ENCODE measurements at places on chromosomes 5 and 9. TPM values are rescaled to one million over a fixed set of nuclear protein-coding genes. Genes with fewer than 3 reads are reported as not detected.

DNA sequence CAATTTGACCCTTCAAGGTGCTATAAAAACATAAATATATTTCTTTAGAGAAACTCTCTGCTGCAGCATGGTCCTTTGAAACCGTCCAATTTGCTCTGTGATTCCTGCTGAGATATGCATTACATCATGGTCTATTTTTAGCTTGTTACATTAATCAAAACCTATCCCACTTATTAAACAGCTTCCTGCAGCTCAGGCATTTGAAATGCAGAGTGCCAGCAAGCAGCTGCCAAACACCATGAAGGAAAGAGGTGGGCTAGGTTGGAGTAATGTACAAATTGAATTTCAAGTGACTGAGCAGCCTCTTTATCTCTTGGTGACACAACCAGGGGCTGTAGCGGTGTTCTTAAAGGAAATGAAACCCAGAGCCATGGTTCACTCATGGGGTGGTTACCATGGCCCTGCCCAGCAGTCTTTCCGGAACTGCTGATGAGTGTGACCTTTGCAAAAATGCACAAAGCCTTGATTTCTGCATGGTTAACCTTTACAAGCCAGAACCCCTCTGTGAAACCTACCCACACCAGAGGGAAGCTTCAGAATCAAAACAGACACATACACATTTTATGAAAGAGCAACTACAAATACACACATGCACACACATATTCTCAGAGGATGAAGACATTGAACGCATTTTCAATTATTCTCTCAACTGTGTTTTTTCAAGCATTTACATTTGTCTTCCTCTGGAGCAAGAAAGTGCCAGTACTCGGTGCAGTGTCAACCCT is 155.8 kb upstream of the ZNF608 start:
- no peak overlapping the region for H3K27ac ChIP-seq
- no peaks in the 10 kb centered on the region for H3K36me3 ChIP-seq
- H3K27me3 ChIP-seq: no peaks in the 10 kb centered on the region
- DNase-seq: no peak

DNA sequence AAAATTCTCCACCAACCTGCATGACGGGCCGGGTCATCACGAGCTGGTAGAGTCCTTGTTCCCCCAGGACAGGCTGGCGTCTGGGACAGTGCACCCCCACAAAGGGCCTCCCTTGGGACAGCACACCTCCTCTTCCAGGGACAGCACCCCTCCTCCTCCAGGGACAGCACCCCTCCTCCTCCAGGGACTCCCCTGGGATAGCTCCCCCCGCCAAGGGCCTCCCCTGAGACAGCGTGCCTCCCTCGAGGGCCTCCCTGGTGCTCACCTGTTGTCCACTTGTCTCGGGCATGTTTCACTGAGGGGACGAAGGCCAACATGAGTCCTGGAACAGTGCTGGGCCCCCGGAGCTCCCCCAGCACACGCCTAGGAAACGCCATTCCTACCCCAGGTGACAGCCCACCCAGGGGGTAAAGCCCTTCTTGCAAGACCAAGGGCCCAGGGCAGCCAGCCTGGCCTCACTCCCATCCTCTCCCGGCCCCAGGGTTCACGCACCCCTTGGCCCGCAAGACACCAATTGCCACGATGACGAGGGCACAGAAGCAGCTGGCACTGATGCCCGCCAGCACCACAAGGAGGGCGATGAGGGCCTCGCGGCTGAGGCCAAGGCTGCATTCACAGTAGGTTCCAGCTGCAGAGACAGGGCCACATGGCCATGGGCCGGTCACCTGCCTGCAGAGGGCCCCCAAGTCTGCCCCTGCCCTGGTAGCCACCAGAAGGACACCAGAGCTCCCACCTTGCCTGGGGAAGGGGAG is 531 bp downstream of the TMEM210 start:
- H3K27ac ChIP-seq: peak overlapping the region; percentile 81
- no peak overlapping the region for H3K4me3 ChIP-seq
- no peaks in the 10 kb centered on the region for H3K36me3 ChIP-seq
- H3K4me1 ChIP-seq: peaks cover 40% of the 10 kb centered on the region
- no peak for DNase-seq
- H3K27me3 ChIP-seq: peaks cover 20% of the 10 kb centered on the region

DNA sequence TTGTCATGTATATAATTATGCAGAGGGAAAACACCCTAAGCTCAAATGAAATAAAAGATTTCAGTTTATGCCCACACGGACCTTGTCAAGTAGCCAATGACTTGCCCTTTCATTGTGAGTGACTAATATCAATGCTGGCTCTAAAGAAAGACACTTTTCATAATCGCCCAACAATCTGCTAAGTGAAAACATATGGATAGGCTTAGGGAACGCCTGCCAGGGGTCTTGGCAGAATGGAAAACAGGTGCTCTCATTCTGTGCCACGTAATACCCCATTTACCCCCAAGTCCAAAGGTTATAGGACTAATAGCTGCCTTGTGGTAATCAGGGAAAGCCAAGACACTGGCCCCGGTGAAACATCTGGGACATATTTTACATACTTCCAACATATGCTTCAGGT is 157.7 kb downstream of the SLF1 start:
- H3K27me3 ChIP-seq: no peaks in the 10 kb centered on the region
- no peak overlapping the region for H3K27ac ChIP-seq
- no peak for DNase-seq
- H3K4me3 ChIP-seq: no peak overlapping the region
- no peaks in the 10 kb centered on the region for H3K4me1 ChIP-seq

GRCh38 chr9:69357821-69358220 is 32.8 kb downstream of the ENTREP1 start:
- no peak overlapping the region for H3K4me3 ChIP-seq
- H3K36me3 ChIP-seq: no peaks in the 10 kb centered on the region

DNA sequence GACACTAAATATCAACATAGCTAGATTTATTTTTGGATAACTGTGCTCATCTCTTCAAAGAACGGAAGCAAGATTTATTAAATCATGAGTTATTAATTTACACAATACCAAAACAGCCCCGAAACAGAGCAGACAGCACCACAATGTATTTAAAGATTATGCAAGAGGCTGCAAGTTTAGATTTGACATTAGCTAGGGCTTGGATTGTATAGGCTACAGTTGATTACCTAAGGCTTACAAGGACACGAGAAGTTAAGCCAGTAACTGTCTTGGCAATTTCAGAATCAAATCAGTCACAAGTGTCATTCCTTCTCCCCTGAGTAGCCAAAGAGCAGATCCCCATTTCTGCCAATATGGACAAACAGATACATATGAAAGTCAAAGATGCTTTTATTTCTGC is 152.6 kb downstream of the MED27 start:
- no peaks in the 10 kb centered on the region for H3K4me1 ChIP-seq
- no peak overlapping the region for H3K4me3 ChIP-seq
- H3K36me3 ChIP-seq: no peaks in the 10 kb centered on the region
- H3K27ac ChIP-seq: no peak overlapping the region
- H3K27me3 ChIP-seq: no peaks in the 10 kb centered on the region

DNA sequence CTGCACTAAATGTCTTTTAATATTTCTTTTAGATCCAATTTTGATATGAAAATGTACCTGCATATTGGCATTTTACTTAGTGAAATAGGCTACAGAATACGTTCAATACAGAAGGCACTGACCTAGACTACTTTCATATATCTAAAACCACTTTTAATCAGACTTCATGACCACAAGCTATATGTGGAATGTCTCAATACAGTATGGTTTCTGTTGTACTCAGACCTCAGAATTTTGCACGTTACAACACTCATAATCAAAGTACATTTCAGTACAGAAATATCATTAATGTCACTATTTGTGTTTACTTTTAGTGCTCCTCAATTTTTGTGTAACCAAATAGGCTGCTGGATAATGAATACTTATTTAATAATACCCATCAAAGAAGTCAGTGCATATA is 74.8 kb downstream of the MEF2C start:
- no peaks in the 10 kb centered on the region for H3K4me1 ChIP-seq
- DNase-seq: no peak
- H3K27ac ChIP-seq: no peak overlapping the region
- no peaks in the 10 kb centered on the region for H3K36me3 ChIP-seq
- H3K4me3 ChIP-seq: no peak overlapping the region
- no peaks in the 10 kb centered on the region for H3K27me3 ChIP-seq

GRCh38 chr9:106228861-106229260 is 534.5 kb downstream of the TMEM38B start:
- no peak overlapping the region for H3K27ac ChIP-seq
- DNase-seq: no peak
- H3K27me3 ChIP-seq: no peaks in the 10 kb centered on the region

- no peaks in the 10 kb centered on the region for H3K4me1 ChIP-seq
- H3K4me3 ChIP-seq: no peak overlapping the region
These were observed 1.5 kb downstream of the SPINK9 start for GRCh38 chr5:148336704-148337435.

DNA sequence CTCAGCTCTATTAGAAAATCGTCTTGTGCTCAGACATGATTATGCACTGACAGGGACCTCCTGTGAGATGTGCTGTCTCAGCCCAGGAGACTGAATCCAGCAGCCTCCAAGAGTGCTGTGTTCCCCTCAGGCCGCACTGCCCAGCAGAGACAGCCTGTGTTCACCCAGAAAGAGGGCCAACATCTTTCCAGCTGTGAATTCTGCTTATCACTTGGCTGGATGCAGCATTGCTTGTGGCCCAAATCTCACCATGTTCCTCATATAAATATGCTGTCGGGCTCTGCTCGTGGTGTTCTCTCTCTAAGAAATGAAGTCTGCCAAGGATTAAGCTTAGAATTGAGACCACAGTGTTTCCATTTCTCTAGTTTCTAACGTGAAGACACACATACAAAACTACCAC is 983.0 kb upstream of the WWC1 start:
- no peaks in the 10 kb centered on the region for H3K36me3 ChIP-seq
- no peak overlapping the region for H3K27ac ChIP-seq
- H3K4me3 ChIP-seq: no peak overlapping the region

DNA sequence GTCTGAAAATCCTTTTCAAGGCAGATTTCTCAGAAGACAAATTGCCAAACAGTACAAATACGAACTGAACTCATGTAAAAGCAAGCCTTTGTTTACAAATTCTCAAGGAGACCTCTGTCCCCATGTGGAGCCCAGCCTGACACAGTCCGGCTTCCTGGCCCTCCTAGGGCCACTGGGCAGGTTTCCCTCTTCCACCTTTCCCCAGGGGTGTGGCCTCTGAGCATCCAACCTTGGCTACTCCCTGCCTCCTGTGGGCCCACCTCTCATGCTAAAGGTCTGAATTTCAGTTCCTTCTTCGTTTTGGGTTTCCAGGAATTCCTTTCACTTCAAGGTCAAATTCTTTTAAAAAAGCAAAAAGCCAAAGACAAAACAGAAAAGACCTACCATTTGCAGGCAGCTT is 10.1 kb downstream of the DAP start:
- H3K4me1 ChIP-seq: no peaks in the 10 kb centered on the region
- no peak for DNase-seq
- no peak overlapping the region for H3K4me3 ChIP-seq
- no peaks in the 10 kb centered on the region for H3K27me3 ChIP-seq
- H3K36me3 ChIP-seq: no peaks in the 10 kb centered on the region
- no peak overlapping the region for H3K27ac ChIP-seq

DNA sequence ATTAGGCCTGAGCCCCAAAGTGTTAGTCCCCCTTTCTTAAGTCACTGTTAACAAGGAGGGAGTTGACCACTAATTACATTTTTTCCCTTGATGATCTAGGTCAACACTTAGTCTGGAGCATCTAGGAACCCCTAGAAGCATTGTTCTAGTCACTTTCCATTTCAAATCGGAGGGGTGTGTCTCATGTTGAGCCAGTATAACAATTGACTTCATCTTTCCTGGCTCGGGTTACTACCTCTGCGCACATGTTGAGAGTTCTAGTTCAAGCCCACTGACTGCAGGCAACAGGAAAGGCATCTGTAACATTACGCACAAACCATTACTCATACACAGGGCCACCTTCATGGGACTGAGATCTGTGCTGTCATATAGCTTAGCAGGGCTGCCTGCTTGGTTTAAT is 164.9 kb downstream of the NTRK2 start:
- no peak for DNase-seq
- no peak overlapping the region for H3K27ac ChIP-seq
- H3K27me3 ChIP-seq: no peaks in the 10 kb centered on the region
- H3K4me1 ChIP-seq: no peaks in the 10 kb centered on the region

DNA sequence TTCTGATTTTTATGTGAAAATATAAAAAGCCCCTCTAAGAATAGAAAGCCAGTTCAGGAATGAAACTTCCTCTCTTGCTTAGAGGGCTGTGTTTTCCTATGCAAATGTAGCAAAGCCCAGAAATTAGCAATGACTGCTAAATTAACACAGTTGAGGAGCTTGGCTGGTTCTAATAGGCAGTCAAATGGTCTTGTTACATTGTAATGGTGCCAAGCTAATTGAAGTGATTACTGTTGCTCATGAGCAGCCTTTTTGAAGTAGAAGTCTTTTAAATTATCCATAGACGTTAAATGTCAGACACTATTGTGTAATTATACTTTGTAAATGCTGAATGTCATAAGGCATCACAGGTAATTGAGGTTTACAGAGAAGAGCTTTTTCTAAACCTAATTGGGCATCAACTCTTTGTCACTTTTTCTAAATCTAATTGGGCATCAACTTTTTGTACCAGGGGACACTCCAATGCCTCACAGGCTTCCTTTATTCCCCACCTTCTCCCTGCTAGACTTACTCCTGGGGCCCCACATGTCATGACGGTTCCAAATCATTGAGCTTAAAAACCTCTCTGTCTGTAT is 229.1 kb downstream of the PSAT1 start:
- H3K36me3 ChIP-seq: no peaks in the 10 kb centered on the region
- DNase-seq: no peak
- no peaks in the 10 kb centered on the region for H3K4me1 ChIP-seq
- no peaks in the 10 kb centered on the region for H3K27me3 ChIP-seq
- H3K27ac ChIP-seq: no peak overlapping the region

DNA sequence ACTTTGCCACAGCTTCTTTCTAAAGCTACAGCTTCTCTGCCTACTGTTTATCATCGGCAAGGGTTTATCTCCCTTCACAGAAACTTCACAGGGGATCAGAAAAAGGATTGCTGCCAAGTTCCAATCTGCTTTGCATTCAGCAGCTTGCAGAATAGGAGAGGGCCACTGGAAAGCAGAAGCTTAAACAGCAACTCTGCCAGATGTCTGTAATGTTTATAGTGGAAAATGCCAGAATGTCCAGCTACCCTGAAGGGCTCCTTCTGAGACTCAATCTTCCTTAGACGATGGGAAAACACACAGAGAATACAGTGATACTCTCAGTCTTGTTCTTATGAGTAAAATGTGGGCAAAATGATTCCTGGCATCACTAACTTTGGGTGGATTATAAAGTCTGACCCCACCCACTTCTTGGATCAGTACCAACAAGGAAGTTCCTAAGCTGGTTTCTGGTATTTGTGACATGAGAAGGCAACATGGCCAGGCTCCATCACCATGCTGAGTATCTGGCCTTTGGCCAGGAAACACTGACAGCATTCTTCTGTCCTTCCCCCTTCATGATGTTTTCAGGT is 19.0 kb downstream of the STOM start:
- peaks cover 12% of the 10 kb centered on the region for H3K36me3 ChIP-seq
- no peaks in the 10 kb centered on the region for H3K27me3 ChIP-seq
- no peak overlapping the region for H3K4me3 ChIP-seq
- peak; percentile 84 for DNase-seq

OTP gene
- total RNA-seq: 0.15 TPM

SDHA gene
- total RNA-seq: 79.5 TPM

PCDHGA2 gene
- total RNA-seq: 4.6 TPM

PCDHGB3 gene
- total RNA-seq: 5.3 TPM

SARDH gene
- total RNA-seq: 1.0 TPM

NOXA1 gene
- total RNA-seq: 2.9 TPM

SPAAR gene
- 13.4 TPM for total RNA-seq

CAMK4 gene
- 0.98 TPM for total RNA-seq

OR1Q1 gene
- total RNA-seq: 0.44 TPM

ADAMTS6 gene
- total RNA-seq: 1.4 TPM

IL31RA gene
- not detected for total RNA-seq

CCL21 gene
- 84.9 TPM for total RNA-seq

SPAG8 gene
- 1.3 TPM for total RNA-seq
